ENCODE measurements at places on chromosomes 11 and 22.

DNA sequence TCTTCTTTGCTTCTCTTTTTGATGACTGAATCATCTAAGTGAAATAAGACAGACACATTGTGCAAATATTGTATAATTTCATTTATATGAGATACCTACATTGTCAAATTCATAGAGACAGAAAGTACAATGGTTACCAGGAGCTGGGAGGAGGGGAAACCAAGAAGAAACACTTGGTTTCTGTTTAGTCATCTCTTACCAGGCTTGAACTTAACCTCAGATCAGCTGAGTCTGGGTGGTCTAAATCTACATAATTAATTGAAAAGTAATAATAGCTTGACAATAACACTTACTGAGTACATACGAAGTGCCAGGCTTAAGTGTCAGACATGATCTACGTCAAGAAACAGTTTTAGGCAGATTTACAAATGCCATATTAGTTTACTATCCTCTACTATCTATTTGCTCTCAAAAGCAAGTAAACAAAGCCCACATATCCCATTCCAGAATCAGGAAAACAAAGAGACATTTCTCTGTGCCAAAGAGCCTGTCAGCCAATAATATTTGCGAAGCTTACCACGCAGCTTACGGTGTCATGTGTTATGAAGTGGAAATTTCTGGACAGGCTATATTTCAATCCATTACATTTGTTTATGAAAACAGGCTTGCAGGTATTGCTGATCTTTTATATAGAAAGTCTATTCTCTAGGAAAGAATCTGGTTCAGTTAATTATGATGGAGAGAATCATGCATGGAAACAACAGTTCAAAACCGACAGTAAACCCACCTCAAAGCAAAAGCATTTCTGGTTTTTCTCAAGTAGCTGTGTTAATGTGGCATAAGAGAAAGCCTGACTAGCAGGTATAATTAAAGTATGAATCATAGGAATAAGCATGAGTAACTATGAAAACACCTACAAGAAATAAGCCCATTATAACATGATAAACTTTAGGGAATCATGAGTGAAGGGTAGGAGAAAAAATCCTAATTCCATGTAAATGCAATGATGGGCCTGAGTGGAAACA is 2.7 kb upstream of the ARHGAP42 start:
- no peak for DNase-seq

GRCh38 chr11:115421992-115422689 is 82.1 kb downstream of the CADM1 start:
- no peak for DNase-seq

GRCh38 chr11:119055901-119056300 is 1.1 kb downstream of the HYOU1 start:
- peak; percentile 48 for DNase-seq

- no peak for DNase-seq
Observed at GRCh38 chr11:79264284-79264683, 176.5 kb downstream of the TENM4 start.

DNA sequence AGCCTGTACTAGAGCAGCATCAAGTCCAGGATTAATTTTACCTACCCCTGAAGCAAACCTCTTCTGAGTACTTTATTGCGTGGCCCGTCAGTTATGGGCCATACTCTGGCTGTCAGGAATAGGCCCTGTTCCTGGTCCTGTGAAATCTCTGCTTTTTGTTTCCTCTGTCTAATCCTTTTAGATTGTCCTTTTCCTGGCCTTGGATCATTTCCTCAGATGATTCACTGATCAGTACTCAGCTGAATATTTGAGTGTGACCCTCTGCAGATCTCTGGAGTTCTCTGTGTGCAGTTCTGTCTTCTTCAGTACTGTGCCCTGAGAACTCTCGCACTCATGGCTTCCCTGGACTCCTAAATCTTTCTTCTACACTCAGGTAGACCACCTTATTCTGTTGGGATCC is 123.5 kb downstream of the UVRAG start:
- no peak for DNase-seq

GRCh38 chr22:27915986-27916385 is 3.1 kb downstream of the PITPNB start:
- DNase-seq, result no peak

DNA sequence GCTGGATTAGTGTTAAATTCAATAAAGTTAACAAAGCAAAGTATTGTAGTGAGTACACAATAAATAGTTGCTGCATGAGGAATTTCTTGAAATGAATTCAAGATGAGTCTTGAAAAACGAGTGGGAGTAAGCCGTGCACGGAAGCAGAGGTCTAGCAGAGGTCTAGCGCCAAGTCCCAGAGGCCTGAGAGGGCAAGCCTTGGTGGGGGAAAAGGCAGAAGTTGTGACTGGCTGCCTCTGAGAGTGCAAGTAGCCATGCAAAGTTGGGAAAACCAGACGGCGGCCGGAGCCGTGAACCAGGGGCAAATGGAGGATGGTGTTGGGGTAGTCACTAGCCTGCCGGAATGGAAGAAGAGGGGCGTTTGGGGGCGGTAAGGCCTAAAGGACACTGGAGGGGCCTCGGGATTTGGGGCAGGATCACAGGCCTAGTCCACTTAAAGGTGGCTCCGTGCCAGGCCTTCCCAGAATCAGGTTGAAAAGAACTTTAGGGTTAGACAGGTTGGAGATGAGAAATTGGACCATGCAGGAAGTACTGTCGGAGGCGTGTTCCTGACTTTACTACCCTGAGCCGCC is 379 bp upstream of the SLC3A2 start:
- DNase-seq, result peak; percentile 54

GRCh38 chr11:134486106-134486505 is 74.1 kb upstream of the B3GAT1 start:
- no peak for DNase-seq

DNA sequence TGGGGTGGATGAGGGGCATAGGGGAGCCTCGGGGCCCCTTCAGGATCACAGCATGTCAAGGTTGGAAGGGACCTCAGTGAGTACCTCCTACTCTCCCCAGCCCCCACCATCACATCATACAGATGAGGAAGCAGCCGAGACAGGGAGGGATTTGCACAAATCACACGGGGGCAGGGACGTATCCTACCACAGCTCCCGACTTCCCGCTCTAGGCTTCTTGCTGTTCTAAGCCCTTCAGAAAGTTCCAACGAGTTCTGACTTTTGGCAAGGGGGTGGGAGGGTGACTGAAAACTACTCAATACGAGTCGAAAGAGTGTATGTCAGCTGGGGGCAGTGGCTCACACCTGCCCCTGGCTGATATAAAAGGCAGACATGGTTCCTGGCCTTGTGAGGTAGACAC is 4.7 kb upstream of the RAD9A start:
- no peak for DNase-seq

DNA sequence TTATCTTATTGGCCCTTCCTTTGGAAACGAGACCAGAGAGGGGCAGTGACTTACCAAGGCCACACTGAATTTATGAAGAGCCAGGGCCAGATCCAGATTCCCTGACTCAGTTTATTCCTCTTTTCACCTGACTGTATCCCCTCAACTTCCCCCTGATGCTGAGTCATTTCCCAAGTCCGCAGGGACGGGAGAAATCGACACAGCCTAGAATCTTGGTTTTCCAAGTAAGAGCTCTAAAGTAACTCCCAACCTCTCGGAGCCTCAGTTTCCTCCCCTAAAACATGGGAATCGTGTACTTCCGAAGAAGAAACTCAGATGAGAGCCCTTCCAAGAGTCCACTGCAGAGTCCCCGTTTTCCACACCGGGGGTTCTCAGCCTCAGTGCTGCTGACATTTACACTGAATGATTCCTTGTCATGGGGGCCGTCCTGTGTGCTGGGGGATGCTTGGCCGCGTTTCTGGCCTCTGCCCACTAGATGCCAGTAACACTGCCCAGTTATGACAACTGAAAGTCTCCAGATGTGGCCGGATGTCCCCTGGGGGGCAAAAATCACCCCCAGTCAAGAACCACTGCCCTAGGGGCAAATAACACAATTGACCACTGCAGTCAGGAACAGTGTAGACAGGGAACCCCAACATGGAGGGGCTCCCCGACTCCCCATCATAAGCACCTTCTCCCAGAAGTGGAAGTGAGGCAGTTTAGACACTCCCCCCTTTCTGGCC is 11.2 kb downstream of the MPST start:
- DNase-seq, result no peak

DNA sequence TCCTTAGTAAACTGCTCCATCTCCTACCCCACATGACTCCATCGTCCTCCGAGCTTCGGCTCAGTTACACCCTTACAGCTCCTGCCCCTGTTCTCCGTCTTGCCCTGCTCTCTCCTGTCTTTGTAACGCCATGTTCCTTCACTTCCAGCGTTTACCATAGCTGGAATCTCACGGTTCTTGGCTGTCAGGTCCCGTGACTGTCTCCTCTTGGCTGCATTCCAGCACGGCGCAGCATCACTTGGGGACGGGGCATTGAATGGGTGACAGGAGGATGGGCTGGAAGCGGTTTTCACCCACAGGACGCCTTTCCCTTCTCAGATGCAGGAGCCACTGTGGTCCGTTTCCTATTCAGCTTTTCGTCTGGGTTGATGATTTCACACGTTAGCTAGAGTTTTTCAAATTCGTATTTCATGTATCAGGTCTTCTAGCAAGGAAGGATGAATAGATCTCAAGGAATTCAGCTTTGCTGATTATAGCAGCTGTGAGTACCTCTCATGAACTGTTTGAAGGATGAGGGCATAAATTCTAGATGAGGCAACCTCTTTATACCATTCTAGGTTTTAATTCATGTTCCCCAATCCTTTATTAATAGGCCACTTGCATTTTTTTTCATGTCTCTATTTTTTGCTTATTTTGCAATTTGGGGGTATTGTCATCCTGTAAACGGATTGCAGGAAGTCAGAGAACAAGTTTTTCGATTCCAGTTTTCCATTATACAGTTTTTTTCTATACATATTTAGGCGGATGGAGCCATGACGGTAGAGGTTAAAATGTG is 29.1 kb downstream of the ZBED4 start:
- no peak for DNase-seq

DNA sequence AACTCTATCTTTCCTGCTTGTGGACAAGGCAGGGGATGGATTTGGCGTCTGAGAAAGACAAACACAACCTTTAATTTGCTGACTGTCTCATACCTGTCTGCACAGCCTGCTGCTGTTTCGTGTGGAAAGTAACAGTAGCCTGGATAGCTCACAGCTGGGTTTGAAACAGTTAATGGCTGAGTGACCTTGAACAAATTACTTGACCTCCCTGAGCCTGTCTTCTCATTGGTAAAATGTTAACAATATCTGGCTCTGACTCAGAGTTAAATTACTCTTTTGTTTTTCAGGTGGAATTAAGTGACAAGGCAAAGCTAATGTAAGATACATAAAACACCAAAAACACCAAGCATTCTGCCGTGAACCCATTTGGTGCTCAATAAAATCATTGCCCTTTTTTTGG is 41.1 kb upstream of the ADA2 start:
- no peak for DNase-seq

- DNase-seq, result no peak
Observed at GRCh38 chr22:33838644-33839043, 81.6 kb downstream of the LARGE1 start.

GRCh38 chr11:73280626-73281025 is 8.5 kb downstream of the P2RY6 start:
- DNase-seq, result no peak

DNA sequence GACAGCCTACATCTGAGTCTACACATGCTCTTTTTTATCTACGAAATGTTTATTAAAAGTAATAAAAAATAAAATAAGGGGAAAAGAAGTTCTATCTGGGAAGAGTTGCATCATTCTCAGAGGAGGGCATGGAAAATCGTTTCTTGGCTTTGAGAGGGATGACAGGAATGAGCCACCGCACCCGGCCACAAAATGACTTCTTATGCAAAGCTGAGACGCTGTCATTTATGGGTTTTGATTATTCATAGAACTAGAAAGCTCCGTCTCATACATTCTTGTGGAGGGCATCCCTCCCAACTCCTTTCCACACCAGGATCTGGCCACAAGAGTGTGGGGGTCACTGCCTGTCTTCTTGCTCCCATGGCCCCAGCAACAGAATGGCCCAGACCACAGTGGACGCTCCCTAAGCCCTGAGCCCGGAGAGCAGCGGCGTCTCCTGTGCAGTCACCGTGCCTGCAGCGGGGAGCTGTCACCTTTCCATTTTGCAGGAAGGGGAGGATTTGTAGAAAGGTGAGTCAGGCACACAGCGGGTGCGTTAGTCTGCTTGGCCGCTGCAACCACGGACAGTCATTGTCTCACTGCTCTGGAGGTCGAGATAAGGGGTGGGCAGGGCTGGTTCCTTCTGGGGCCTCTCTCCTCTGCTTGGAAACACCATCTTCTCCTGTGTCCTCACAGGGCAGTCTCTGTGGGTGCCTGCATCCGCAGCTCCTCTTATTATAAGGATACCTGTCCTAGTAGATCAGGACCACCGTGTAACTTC is 1388.7 kb downstream of the BRD1 start:
- no peak for DNase-seq

GRCh38 chr22:40404251-40405177 is 34.1 kb downstream of the SGSM3 start:
- no peak for DNase-seq

- DNase-seq, result no peak
Observed at GRCh38 chr11:110891411-110891810, 179.2 kb upstream of the ARHGAP20 start.

DNA sequence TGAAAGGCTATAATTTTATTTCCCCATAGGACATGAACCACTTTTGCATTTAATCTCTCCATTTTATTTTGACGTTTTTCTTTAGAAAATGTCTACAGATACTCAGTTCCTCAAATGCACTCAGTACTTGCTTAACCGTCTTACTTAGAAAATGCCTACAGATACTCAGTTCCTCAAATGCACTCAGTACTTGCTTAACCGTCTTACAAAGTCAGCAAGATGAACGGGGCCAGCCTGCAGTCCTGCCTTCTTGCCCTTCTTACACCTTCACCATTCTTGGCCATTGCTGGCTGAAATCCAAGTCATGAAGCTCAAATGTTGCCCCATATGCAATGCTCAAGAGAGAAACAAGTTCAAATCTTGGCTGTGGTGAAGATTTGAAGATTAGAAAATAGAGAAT is 34.1 kb downstream of the CSNK2A3 start:
- DNase-seq, result no peak

DNA sequence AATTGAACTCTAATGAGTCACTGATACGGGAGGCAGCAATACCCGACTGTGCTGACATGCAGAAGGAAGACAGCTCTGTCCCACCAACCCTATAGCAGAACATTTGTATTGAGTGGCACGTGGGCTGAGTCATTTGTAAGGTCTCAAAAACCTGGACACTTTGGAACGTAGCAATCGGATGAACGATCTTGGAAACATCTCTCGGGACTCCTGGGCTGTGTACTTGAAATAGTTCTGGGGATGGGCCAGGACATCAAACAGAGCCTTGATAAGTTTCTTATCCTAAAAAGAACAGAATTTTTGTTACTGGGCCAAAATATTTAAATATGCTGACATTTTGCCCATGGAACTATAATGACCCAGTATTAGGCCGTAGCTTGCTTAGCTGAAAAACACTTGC is 17.1 kb upstream of the NRIP3 start:
- no peak for DNase-seq

DNA sequence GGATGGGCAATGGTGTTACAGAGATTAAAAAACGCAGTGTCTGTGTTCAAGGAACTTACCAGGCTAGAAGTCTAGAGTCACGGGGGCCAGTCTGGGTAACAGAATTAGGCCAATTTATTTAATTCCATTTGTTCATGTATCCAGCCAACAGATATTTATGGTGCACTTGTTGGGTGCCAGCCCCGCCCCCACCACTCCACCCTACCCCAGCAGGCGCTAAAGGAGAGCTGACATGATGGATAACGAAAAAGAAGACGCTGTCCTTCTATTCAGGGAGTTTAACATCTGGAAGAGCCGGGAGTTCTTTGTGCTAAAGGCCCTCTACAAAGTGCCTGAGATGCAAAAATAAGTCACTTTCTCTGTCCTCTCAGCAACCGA is 1.1 kb upstream of the BMAL1 start:
- no peak for DNase-seq
